ENCODE measurements at places on chromosomes 5 and 9.

DNA sequence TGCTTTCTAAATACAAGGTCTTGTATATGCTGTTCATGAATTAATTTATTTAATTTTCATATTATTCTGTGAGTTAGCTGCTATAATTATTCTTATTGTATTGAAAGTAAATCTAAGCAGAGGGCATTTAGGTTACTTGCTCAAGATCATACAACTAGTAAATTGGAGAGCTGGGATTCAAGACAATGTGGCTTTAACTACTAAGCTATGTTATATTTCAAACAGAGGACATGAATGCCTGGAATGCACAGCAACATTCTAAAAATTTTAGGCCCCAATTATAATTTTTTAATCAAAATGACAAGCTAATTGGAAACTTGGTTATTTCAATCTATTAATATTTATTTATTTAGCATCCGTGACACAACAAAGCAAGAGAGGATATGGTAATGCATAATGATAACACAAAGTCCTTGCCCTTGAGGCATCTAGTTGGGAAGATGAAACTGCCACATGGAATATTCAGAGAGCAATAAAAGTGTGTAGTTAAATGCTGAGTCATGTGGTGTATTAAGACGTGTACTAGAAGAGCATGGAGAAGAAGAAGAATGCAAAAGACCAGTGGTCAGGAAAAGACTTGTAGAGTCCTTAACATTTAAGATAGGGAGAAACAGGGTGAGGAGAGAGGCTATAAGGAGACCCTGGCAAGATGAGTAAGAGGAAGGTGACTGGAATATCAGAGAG, 24.4 kb downstream of the CTXN3 start:
- DNase-seq = no peak

DNA sequence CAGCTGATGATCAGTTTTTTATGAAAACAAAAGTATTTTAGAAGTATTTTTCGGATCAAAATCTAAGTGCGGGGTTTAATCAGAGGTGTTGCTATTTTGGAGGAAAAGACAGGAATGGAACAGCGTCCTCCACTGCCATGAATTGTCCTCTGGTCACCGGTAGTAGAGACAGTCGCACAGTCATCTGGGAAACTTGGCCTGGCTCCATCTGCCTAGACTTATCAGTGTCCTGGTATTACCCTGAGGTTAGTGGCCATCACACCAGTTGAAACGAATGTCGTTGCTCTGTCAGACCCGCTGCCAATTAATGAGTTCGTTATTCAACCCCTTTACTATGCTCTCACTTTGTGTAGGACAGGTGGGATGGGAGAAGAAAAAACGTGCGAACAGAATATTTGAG, 8.2 kb downstream of the TLX3 start:
- no peak for DNase-seq

DNA sequence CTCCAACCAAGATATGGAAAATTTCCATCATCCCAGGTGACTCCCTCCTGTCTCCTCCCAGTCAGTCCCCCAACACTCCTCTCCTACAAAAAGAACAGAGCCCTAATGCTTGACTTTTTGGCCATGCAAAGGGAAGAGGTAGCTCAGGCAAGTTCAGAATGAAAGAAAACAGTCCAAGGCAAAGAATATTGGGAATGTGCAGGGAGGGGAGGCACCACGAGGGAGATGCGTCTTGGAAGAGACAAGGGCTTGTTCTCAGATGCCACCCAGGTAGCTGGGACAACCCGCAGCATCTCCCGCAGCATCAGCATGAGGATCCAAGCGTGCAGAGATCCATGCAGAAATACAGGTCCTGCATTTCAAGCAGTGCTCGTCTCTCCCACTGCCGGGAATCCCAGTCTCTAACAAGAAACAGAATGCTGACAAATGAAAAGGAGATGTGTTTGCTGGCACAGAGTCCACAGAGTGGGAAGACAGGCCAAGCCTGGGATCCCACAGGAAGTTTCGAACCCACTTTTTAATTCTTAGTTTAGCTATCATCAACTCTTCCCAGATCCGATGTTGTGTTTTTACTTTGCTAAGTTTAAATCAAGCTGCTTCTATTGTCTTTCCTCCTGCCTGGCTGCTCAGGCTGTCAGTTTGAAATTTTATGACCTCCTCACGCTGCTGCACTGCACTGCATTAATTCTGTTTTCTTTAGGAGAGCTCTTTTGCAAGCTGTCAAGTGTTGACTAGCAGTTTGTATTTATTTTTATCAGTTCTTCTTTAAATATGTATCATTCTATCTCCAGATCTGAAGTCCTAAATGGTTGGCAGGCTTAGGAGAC, 86.8 kb upstream of the OSMR start:
- DNase-seq = no peak

DNA sequence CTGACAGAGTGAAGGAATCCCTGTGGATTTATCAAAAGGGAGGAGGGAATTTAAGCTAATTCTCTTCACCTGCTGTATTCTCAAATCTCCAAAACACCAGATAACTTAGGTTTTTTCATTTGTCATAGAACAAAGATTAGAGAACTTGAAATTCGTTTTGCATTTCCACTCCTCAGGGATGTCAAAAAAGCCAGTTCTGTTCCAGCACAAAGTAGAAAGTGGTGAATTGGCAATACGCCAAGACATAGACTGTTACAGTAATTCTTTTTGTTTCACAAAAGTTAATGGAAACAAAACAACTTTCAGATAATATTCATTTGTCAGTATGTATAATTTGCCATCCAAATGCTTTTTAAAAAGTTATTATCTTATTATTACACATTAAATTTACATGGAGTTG, 15.0 kb downstream of the S1PR3 start:
- DNase-seq = no peak
